ENCODE measurements at places on chromosomes 1 and 21. TPM values are rescaled to one million over a fixed set of nuclear protein-coding genes. Genes with fewer than 3 reads are reported as not detected.
A peak's percentile ranks its signal among the peaks of the same experiment; 100 is the strongest.

- DNase-seq, result no peak
These were observed 97.8 kb downstream of the SLC45A1 start for GRCh38 chr1:8415526-8416278.

- no peak for DNase-seq
These were observed 73.5 kb upstream of the KAZN start for GRCh38 chr1:14524826-14525636.

- DNase-seq, result peak; percentile 64
These were observed 15.5 kb downstream of the LRIF1 start for GRCh38 chr1:110948038-110948810.

DNA sequence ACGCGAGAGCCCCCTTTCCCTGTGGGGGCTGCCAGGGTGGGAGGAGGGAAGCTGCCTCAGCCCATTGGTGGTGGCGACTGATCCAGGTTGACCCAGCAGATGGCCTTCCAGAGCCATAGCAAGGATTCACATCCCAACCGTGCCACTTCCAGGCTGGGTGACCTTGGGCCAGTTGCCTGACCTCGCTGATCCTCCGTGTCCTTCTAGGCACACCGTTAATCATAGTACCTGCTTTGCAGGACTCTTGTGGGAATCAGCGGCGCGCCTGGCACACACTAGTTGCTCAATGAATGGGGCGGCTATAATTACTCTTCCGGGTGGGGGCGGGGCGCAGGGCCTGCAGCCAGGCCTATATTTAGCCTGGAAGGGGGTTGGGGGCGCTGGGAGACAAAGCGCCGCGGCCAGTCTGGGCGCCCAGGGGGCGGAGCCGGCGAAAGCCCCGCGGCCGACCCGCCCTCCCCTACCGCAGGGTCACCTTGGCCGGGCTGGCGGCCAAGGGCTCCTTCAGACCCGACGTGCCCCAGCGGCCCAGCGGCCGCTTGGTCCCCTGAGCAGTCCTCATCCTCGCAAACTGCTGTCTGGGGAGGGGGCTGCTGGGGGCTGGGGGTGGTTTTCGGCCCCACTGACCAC lies 5.1 kb downstream of the HSPB7 start:
- DNase-seq, result peak; percentile 76

- DNase-seq, result peak; percentile 40
These were observed 42.2 kb downstream of the FHAD1 start for GRCh38 chr1:15289251-15289651.

DNA sequence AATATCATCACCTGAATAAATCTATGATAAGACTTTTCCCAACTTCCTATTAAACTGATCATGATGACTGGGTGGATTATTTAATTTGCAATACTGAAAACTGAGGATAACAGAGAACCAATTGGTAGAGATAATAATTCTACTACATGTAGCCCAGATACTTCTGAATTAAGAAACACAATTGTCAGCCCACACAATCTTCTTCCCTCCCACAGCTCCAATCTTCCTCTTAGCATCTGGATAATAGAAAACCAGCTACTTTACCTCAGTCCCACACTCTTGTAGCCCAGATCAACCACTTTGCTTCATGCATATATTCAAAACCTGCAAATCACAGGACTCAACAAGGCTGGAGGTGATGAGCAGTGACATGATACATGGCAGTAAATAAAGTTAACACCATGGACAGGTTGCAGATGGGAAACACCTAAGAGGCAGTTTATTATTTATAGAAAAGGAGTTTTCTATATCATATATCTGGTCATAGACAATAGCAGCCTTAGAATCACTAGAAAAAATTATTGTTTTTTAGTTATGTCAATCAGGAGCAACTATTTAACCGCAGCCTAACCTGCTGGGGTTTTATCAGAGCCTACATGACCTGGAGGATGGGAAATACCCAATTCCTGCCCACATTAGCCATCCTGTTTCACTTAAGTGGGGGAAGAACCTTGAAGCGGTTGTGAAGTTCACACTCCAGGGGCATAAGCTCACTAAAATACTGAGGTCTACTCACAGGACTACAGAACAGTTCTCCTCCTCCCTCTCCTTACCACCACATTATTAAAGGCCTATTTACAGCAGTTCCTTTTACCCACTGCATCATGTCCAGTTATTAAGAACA lies 16.7 kb downstream of the FRRS1 start:
- no peak for DNase-seq

DNA sequence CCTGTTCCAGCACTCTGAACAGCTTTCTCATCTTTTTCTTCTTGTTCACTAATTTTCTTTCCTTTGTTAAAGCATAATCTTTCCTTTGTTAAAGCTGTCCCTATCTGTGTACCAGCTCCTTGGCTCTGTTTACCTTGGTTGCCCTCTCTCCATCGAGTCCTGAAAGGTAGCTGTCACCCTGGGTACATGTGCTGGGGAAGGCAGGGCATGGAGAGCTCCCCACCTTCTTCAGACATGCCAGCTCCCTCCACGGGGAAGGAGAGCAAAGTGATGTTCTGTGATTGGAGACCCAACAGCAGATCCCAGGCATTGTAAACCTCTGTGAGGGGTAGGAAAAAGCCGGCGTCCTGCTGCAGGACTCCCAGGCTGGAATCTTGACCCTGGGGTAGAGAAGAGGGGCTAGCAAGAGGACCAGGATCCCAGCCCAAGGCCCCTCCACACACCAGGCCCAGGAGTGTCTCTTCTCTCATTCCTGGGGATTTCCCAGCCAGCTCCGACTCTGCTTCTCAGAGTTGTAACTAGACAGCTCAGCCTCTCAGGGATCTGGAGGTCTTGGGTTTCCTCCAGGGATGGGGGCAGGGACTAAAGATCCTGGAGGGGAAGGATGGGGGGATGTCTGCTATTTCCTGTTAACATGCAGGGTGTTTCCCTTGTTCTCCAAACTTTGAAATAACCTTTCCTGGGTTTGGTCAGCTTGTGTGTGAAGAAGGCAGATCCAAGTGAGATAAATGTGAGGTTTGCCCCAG lies 34.4 kb downstream of the TMCC2 start:
- DNase-seq, result peak; percentile 65

- no peak for DNase-seq
These were observed 8.7 kb upstream of the LSM10 start for GRCh38 chr1:36406440-36406839.

GRCh38 chr1:23081376-23081775 lies 62.1 kb downstream of the KDM1A start:
- no peak for DNase-seq

DNA sequence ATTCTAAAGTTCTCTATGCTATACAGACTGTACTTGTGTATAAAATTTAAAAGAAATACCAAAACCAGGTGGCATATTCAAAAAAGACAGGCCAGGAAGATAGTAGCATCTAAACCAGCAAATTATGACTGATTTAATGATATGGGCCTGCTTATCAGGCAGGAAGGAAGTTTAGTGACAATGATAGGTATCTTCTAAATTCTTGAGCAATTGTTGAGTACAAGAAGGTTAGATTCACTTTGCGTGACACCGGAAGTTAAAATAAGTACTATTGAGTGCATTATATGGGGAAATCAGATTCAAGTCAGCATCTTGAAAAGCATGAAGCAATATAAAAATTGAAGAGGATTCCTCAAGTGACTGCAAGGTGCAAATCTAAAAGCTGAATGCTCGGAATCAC lies 186.8 kb upstream of the RGS18 start:
- no peak for DNase-seq

- DNase-seq, result no peak
These were observed 139.4 kb upstream of the RAB4A start for GRCh38 chr1:229131243-229132105.

GRCh38 chr1:231040019-231040799 lies at the start of gene FAM89A:
TSS of gene FAM89A (minus strand) at chr1:231040254. CDS start at chr1:231040211, 43 bp downstream.
- peak; percentile 44 for DNase-seq

DNA sequence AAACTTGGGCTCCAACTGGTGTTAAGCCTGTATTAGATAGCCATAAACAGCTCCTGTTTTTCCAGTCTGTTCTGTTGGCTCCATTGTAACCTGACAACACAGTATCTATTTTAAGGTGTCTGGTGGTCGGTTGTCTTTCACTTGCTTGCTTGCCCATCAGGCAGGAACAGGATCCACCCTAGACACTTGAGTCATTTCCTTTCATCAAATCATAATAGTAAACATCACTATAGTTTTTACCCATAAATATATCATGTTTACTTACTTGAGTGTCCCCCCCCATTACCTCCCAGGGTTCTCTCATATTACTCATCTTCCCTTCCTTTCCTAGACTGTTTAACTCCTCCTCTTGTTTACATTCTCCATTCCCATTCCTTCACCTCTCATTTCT lies 2.9 kb downstream of the DDI2 start:
- no peak for DNase-seq

DNA sequence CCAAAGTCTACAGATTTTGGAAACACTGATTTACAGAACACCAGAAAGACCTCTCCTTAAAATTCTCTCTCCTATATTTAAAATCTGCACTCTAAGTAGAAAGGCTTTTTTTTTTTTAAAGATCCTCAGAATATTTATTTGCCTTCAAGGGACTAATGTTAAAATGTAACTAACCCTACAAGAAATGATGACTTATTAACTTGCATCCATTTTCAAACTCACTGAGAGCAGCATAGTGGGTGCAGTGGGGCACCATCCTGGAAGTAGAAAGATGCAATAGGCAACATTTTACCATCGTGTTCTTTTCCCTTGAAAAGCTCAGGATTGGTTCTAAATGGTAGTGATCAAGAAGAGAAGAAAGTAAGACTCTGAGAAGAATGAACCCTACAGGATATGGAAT lies 498.1 kb downstream of the NEGR1 start:
- DNase-seq, result no peak

DNA sequence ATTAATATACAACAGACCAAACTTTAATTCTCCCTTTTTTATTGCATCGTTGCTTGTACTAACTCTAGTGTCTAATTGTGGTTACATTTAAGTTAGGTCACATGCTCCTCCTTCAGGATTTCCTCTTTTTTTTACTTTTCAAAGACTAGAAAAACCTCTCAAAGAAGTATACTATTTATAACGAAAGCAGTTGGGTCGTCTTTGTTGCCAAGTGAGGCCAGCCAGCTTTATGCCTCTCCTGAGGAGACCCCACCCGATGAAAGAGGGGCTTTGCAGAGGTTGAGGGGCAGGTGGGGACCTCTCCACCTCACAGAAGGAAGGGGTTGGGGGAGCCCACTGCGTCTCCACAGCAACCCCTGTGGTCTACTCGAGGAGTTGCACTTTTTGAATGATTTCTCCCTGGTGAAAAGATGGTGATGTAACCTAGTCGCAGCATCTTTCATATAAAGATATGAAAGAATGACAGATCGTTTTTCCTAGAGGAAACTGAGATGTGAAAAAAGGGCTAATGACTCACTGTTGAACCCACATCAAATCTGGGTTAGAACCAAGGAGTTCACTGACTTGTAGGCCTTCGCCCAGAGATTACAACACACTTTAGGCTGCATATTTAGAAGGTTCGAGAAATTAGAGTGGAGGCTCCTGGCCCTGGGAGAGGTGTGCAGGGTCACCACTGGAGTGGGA lies 6.4 kb downstream of the TGFB2 start:
- DNase-seq, result peak; percentile 62

- no peak for DNase-seq
These were observed 30.4 kb downstream of the CDC14A start for GRCh38 chr1:100382657-100383056.

GRCh38 chr1:110523011-110523410 lies 4.0 kb upstream of the KCNA10 start:
- DNase-seq, result peak; percentile 63

AMY1B gene
- not detected for total RNA-seq

HFM1 gene
- total RNA-seq, result not detected

NPR1 gene
- not detected for total RNA-seq

OR2G6 gene
- total RNA-seq, result not detected

SLC16A4 gene
- 18.5 TPM for total RNA-seq

GUCA2B gene
- not detected for total RNA-seq

KCNJ9 gene
- not detected for total RNA-seq

CYP4A22 gene
- total RNA-seq, result not detected
